ENCODE measurements at places on chromosomes 4 and X.

- no peak for DNase-seq
Observed at GRCh38 chr4:98688411-98689290, 30.2 kb upstream of the TSPAN5 start.

DNA sequence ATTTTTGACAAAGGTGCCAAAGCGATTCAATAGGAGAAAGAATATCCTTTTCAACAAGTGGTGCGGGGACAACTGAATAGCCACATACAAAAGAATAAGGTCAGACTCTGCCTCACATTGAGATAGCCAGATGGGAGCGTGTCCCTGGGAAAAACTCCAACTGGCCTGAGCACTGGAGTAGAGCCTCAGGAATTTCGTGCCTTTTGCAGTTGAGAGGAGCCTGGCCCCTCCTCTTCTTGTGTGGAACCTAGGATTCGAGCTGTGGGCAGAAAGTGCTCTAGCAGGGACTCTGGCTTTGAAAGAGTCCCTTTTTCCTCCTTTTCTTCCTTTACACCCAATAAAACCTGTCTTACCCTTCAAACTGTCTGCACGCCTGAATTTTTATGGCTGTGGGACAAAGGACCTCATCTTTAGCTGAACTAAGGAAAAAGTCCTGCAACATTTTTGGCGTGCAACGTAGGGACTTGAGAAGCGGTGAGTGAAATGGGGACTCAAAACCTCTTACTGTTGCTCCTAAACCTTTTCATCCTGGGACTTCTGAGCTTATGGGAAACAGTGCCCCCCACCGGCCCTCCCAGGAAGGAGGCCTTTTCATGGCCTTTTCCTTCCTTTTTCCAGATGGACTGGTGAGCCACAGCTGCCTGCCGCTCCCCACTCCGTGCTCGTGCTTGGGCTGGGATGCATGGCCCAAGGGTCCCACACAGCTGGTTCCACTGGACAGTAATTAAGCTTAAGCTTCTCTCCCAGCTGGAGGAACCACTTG, 68.6 kb downstream of the BMP15 start:
- DNase-seq = no peak

GRCh38 chr4:172344308-172344938, 531.2 kb downstream of the GALNTL6 start:
- DNase-seq = no peak

GRCh38 chrX:55742649-55743048, 25.1 kb downstream of the RRAGB start:
- no peak for DNase-seq

DNA sequence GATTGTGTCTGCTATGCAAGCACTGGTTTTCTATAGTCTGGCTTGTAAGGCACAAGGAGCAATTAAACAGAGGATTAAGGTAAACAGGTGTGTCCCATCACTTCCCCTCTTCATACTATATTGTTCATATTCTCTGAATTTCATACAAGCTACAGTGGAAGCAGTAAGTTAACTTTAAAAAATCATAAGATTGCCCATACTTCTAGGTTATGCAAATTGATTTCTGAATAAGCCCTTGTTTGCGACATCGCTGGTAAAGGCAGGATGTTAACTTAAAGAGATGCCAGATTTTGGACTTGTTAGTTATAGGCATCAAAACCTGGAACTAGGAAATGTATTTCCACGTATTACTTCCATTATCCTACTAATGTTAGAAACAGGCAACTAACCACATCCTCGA, 1.0 kb upstream of the TMEM131L start:
- DNase-seq = no peak

DNA sequence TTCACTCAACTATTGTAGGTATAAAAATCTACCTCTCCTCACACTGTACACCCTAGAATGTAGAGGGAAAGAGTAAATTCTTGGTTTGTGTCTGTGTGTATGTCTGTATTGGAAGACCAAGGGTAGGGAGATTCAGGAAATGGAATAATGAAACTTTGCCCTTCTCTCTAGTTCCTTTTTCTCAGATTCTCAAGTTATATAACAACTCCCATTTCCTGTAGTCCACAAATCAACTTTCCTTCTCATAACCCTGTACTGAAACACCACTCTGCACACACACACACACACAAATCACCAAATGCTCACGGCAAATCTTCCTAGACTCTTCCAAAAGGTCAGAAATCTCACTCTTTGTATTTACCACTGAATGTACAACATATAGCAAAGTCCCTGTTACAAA, 824.5 kb upstream of the DIAPH2 start:
- no peak for DNase-seq

- DNase-seq = no peak
Observed at GRCh38 chr4:151753056-151753455, 7.8 kb downstream of the GATB start.
